ENCODE measurements at places on chromosomes 12 and 14.
A peak's percentile ranks its signal among the peaks of the same experiment; 100 is the strongest.

GRCh38 chr14:61698206-61698980 lies 3.1 kb downstream of the HIF1A start:
- no peak for DNase-seq

- no peak for DNase-seq
Measured at GRCh38 chr12:52813885-52814709, at the start of gene KRT4. Gene KRT4, minus strand, starts transcription at chr12:52814116. Its CDS starts 58 bp downstream, at chr12:52814058.

- no peak for DNase-seq
Measured at GRCh38 chr12:10590966-10591365, 22.4 kb downstream of the MAGOHB start.

DNA sequence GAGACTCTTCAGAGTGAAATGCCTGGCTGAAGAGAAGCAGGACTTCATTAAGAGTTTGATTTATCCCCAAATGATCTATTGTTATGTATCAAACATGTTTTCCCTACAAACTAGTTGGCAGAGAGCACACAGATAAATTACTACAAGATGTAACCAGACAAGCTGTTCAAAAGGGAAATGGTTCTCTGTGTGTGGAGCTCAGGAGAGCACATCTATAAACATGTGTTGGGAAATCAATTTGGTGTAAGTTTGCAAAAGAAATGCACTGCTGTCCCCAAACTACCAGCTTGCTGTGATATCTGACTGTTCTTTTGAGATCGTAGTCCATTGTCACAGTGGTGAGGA lies 159.2 kb downstream of the PAH start:
- DNase-seq = no peak

- no peak for DNase-seq
Measured at GRCh38 chr12:4448943-4449850, 3.6 kb upstream of the FGF6 start.

DNA sequence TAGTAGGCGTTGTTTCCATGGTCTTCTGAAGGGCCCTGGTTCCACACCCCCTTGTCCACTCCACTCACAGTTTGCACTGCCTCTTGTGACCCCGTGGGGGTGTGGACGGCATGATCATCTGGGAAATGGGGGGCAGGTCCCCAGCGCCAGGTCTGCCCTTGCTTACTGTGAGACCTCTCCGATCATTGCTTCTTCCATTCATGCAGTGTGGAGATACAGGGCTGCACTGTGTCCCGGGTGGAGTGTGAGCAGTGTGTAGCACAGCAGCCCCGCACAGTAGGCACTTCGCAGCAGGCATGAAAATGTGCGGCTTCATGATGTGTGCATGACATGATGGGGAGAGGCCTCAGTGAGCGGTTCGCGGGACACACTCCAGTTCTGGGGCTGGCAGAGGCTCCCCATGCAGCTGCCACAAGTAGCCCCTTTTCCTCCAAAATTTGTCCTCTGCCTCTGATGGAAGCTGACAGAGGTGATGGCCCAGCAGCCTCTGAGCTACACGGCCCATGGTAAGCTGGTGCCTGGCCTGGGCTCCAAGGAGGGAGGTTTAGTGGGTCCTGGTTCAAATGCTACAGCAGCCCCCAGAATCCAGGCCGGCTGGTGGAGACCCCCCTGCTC lies 15.0 kb downstream of the RIN3 start:
- no peak for DNase-seq

DNA sequence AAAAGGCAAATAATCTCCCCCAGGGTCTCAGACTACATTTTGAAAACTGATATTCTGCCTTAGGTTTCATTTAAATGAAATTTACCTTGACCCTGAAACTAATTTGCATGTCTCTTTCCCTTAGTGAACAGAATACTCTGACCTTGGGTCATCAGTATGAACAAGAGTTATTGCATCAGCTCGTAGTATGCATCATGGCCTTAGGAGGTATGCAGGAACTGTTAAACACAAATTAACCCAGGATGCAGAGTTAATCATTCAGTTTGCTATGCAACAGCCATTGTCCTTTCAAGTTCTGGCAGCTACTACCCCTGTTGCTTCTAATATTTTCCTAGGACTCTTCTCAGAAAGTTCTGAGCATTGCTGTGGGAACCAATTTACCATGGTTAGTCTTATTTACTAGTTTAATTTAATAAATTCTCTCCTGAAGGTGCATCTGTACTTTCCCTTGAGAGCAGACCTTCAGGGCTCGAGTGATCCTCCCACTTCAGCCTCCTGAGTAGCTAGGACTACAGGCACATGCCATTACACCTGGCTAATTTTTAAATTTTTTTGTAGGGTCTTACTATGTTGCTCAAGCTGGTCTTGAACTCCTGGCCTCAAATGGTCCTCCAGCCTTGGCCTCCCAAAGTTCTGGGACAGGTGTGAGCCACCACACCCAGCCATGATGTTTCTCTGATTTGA lies 126.7 kb downstream of the TTC6 start:
- no peak for DNase-seq

- DNase-seq = no peak
Measured at GRCh38 chr12:107503129-107503855, 182.3 kb upstream of the PWP1 start.

DNA sequence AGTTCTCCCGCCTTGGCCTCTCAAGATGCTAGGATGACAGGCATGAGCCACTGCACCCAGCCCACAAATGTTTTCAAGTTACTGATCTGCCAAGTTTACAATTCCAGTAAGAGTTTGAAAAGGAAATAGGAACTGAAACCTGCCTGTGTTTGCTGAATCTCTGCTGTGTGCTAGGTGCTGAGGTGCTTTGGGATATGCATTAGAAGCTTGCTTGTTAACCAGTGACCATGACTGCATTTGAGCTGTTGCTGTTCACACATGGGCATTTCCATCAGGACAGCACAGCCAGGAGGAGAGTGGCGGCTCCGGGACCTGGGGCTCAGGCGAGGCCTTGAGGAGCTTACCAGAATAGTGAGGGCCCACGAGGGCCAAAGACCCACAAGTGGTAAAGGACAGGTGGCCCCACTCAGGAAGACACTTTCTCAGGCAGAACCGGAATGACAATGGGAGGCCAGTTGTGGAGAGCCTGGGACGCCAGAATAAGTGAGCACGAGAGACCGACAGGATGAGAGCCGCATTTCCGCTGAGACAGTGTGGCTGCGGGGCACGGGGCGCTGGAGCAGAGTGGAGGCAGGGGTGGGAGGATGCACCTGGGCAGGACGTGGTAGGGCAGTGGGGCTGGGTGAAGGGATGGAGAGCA lies 54.5 kb upstream of the MMP17 start:
- DNase-seq = peak; percentile 50

GRCh38 chr12:88909510-88909909 lies 329.2 kb upstream of the KITLG start:
- no peak for DNase-seq

GRCh38 chr12:113461666-113462065 lies 10.0 kb downstream of the LHX5 start:
- no peak for DNase-seq

- no peak for DNase-seq
Measured at GRCh38 chr14:94532447-94532846, 23.2 kb upstream of the SERPINA12 start.

GRCh38 chr14:91614187-91614586 lies 104.1 kb upstream of the PPP4R3A start:
- no peak for DNase-seq

DNA sequence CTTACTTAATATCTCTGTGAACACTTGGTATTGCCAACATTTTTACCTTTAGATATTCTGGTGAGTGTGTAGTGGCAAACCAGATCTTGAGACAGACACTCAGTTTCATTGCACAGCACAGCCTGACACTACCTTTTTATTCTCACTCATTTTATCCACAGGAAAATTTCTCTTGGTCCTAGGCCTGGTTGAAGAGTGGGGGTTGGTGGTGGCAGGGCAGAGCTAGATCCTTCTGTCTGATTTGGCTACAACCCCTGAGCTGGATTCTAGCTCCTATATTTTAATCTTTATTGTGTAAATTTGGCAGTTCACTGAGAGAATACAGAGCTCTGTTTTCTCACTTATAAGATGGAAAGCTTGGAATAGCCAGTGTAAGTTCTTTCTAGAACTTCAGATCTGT lies 396.9 kb downstream of the LRIG3 start:
- DNase-seq = no peak

- no peak for DNase-seq
Measured at GRCh38 chr12:2152134-2152533, 99.3 kb downstream of the CACNA1C start.

DNA sequence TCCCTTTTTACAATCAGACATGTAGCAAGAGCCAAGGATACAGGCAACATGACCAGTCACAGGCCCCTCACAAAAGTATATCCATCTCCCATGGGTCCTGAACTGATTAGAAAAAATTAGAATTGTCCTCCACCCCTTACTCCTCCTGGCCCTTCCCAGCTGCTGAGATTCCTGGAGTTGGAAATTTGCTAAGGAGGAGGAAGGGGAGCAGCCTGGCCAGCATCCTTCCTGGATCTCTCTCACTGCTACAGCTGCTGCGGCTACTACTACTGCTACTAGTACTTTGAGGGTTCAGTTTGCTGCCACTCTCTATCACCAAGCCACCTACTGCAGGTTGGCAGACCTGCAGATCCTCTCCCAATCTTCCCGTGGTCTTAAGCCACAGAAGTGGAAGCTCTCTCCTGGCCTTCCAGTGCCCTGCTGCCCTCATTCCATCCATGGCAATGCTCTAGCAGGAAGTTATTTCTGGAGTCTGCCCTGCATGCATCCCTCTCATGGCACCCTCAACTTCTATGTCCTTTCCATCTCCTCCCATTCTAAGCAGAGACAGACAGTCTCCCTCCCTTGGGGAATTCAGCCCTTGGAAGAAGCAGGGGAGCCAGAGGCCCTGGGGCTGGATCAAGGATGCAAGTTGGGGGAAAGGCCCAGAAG lies 1.0 kb downstream of the ITGA7 start:
- no peak for DNase-seq

DNA sequence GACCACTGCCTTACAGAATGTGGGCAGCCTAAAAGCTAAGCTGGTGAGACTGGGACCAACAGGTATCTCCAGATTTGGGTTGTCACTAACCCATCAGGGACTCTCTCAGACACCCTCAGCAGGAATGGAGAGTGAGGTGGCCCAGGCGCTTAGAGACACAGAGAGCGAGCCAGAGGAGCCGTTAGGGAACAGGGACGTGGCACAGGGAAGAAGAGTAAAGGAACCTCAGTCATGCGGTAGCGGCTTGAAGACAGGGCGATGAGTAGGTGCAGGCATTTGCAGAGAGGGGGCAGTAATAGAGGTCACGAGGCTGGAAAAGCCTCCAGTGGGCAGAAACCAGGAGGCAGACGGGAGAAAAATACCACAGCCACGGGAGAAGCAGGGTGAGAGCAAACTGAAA lies 158.0 kb upstream of the CCND2 start:
- peak; percentile 20 for DNase-seq

DNA sequence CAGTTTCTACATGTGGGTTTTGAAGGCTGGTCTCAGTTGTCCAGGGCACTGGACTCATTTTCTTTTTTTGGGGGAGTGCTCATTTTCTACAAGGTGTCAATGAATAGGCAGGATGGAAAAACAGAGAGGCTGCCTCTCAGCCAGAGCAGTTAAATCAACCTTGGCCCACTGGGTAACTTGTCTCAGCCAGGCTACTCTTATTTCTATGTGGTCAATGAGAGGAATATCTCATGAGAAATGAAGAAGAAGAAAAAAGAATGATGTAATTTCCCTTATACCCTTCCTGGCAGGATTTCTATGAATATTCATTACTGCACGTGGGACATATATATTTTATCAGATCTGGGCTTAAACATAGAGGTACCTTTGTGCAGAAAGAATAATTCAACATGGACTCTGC lies 155.2 kb upstream of the E2F7 start:
- DNase-seq = no peak

DNA sequence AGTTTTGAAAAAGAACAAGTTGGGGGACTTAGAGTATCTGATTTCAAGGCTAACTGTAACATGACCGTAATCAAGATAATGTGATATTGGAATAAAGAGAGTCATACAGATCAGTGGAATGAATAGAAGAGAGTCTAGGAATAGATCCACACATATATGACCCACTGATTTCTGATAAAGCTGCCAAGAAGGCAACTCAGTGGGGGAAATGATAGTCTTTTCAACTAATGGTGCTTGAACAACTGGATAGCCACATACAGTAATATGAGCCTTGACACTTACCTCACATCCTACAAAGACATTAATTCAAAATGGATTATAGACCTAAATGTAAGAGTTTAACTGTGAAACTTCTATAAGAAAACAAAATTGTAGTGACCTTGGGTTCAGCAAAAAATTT lies 3.8 kb downstream of the PRKCH start:
- no peak for DNase-seq

DNA sequence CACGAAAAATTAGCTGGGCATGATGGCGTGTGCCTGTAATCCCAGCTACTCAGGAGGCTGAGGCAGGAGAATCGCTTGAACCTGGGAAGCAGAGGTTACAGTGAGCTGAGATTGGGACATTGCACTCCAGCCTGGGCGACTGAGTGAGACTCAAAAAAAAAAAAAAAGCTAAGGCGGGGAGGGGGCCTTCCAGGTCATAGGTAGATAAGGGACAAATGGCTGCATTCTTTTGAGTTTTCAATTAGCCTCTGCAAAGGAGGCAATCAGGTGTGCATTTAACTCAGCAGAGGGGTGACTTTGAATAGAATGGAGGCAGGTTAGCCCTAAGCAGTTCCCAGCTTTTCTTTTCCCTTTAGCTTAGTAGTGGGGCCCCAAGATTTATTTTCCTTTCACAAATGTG lies 743 bp upstream of the AACS start:
- DNase-seq = no peak

DNA sequence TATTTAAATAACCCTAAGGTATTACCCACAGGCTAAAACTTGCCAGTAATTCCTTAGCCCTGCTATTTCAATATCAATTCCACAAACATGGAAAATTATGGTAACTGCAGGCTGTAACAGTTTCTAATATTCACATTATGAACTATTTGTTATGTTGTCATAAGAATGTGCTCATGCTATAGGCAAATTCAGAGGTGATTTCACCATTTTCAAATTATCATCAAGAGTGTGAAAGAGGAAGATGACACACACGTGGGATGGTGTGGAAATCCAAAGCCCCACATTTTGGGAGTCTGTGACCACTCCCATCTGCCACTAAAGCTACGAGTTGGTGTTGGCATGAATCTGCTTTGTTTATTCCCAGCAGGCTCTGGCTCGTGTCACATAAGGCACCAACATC lies 5.9 kb upstream of the MYO1A start:
- DNase-seq = no peak

GRCh38 chr12:49750027-49750995 lies 9.0 kb downstream of the TMBIM6 start:
- peak; percentile 59 for DNase-seq

GRCh38 chr14:71539650-71540285 lies 392.5 kb upstream of the RGS6 start:
- DNase-seq = no peak

DNA sequence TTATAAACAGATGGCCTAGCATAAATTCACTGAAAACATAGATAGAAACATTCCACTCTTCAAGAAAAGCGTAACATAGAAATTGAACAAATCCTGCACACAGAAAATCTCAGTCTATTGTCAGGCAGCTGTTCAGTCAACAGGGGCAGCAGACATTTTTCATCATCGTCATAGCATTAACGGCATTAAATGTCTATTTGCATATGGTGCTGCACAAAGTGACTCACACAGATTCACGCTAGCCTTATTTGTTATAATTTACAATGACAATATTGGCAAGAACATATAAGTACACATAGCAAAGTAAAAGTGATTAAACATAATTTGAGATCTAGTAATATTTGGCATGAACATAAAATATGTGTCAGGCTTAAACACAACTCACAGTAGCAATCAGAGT lies 95.7 kb downstream of the CEP128 start:
- no peak for DNase-seq

GRCh38 chr12:121709478-121709961 lies 3.0 kb upstream of the TMEM120B start:
- no peak for DNase-seq

GRCh38 chr12:66033151-66033550 lies 97.4 kb downstream of the LLPH start:
- no peak for DNase-seq

- no peak for DNase-seq
Measured at GRCh38 chr14:25803386-25804018, 753.6 kb upstream of the STXBP6 start.
